ENCODE measurements at places on chromosomes 4 and X.

DNA sequence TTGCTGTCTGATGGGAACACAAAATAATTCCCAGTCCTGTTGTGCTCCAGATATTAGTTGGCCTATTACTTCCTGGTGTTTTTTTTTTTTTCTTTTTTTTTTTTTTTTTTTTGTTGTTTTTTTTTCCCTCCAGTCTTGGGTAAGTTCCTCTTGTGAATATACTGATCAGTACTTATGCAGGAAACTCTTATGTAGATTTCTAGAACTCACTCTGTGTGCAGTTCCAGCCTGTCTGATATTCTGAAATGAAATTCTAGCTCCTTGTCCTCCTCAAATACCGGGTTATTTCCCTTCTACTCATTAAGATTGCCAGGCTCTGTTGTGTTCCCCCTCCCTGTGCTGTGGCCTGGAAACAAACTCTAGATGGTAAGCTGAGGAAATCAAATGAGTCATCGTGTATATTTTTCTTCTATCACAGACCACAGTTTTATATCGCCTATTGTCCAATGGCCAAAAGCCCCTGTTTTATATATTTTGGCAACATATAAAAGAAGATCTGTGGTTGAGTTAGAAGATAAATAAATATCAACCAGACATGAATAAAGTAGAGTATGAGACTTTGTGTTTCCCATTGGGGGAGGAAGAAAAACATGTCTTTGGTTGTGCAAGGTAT lies 124.3 kb upstream of the UGT8 start:
- peak; percentile 9 for DNase-seq

GRCh38 chr4:2044119-2044485 lies 15.0 kb upstream of the NAT8L start:
- no peak for DNase-seq

DNA sequence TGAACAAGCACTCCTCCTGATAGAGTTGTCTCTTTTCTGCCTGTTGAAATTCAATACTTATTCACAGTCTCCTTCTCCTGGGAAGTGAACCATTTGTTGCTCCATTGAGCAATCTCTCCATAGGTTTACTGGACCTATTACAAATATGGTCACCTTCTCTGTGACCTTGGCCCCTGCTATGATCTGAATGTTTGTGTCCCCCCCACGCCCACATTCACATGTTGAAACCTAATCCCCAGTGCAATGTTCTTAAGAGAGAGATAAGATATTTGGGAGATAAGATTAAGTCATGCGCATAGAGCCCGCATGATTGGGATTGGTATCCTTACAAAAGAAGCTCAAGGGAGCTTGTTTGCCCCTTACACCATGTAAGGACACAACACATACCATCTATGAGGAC lies 54.1 kb upstream of the GABRE start:
- DNase-seq, result no peak

- DNase-seq, result peak; percentile 77
Measured at GRCh38 chr4:108337923-108338322, 169.2 kb upstream of the LEF1 start.

- DNase-seq, result no peak
Measured at GRCh38 chrX:108348525-108348924, 89.7 kb downstream of the COL4A6 start.

- DNase-seq, result no peak
Measured at GRCh38 chr4:119104644-119105273, 30.9 kb upstream of the MYOZ2 start.

DNA sequence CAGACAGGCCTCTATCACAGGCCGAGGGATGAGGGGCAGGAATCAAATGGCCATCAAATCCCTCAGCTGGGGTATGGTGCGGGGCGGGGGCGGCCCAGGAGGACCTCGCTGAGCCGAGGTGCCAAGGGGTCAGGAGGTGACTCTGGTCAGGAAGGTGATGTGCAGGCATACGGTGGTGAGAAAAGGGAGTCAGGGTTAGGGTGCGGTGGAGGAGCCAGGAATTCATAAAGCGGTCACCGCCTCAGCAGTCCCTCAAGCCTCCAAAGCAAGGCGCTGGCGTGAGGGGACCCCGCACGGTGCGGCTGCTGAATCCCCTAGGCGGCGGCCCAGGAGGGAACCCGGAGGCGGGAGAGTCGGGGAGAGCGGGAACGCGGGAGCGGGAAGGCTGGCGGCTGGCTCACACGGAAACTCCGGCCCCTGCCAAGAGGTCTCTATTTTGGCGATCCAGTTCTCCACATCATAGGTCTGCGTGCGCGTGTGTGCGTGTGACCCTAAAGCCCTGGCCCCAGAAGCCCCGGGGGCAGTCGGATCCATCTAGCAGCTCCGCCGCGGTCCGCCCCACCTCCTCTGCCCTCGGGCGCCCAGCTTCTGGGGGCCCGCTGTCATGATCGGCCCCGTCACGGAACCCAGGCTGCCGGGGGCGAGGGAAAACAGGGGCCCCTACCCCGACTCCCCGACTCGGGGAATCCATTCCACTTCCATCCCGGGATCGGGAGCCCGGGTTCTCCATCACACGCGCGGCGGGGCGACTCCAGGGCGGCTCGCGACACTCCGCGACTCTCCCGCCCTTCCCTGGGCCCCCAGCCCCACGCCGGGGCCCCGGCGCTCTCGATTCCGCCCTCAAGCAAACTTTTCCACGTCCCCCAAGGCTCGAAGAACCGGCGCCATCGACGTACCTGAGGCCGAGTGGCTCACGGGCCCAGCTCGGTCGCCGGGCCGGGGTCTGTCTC lies 593 bp downstream of the ELF4 start:
- DNase-seq, result no peak

DNA sequence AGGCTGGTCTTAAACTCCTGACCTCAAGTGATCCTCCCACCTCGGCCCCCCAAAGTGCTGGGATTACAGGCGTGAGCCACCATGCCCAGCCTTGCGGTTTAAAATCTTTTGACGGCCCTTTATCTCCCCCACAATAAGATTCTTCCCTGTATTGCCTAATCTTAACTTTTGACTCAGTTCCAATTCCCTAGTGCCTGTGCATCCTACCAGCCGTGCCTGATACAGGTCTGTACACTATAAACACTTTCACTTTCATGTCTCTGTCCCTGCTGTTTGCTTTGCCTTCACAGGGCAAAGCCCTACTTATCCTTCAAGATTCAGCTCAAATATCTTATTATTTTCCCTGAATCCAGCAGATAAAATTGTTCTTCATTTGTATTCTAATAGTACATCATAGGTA lies 74.6 kb downstream of the WDR44 start:
- no peak for DNase-seq

DNA sequence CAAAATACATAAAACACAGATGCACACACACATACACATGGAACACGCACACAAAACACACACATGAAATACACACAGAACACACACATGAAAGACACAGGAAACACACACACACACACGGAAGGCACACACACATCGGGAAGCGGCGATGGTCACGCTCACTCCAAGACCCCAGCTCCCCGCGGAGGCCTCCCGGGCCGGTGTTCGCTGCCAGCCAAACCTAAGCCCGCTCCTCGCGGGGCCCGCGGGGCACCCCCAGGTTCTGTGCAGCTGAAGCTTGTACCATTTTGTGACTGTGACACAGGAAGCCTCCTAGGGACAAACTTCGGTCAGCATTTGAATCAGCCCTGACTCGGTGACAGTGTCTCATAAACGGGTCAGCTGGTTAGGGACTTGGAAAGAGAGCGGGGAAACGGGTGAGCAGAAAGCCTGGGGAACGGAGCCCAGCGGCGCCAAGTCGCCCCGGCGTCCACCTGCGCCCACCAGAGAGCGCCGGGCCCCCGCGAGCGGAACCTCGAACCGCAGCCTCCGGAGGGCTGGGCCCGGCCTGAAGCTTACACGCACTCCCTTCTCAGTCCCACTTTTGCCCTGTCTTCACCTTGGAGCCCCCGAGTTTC lies 32.1 kb downstream of the F11 start:
- DNase-seq, result no peak

DNA sequence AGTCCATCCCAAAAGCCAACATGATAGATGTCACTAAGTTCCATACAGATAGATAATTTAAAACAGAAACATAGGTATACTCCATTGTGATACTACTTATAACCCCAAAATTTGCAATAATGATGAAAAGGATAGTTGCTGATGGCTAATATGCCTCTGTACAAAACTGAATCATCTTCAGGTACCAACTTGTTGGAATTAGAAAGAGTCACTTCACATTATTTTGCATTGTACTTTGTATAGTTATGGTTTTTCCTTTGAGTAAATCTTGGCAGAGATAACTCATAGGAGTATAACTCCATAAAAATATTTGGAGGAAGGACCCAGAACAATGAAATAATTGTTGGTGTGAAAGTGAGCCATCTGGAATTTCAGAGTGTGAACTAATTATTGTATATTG lies 17.6 kb downstream of the GIMD1 start:
- no peak for DNase-seq

DNA sequence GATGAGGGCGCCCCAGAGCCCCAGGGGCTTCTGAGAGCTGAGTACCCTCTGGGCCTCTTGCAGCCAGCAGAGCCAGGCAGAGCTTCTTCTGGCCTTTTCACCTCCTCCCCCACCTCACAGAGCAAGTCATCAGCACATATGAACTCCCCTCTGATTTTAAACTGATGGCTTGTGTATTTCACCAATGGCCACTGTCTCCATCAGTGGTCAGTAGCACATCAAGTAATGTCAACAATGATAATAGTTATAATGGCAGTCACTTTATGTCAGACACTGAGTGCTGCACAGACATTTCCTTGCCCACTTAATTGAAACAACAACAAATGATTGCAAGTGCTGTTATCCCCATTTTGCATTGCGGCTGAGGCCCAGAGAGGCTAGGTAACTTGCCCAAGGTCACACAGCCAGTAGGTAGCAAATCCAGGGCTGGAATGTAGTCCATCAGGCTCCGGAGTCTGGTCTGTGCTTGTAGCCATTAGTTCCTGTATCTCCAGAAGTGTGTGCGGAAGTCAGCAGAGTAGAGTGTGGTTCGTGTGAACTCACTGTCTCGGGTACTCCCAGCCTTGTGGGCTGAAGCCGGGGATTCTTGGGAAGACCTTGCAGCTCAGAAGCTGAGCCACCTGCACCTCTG lies 3.0 kb downstream of the ATP2B3 start:
- DNase-seq, result no peak

DNA sequence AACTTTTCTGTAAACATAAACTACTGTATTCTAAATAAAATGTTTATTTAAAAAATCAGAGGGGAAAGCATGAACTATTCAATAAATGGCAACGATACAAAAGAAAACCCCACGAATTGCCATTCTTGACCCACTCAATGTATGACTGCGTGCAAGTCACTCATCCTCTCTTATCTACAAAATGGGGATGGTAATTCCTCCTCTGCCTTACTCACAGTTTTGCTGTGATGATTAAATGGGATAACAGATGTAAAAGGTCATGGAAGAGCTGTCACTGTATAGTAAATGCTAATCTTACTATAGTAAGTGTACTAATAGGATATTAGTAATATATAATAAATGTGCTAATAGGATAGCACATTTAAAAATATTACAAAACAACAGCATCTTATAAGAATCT lies 173.4 kb downstream of the SCFD2 start:
- DNase-seq, result no peak

GRCh38 chr4:153154007-153154975 lies 50.0 kb upstream of the TRIM2 start:
- DNase-seq, result no peak

DNA sequence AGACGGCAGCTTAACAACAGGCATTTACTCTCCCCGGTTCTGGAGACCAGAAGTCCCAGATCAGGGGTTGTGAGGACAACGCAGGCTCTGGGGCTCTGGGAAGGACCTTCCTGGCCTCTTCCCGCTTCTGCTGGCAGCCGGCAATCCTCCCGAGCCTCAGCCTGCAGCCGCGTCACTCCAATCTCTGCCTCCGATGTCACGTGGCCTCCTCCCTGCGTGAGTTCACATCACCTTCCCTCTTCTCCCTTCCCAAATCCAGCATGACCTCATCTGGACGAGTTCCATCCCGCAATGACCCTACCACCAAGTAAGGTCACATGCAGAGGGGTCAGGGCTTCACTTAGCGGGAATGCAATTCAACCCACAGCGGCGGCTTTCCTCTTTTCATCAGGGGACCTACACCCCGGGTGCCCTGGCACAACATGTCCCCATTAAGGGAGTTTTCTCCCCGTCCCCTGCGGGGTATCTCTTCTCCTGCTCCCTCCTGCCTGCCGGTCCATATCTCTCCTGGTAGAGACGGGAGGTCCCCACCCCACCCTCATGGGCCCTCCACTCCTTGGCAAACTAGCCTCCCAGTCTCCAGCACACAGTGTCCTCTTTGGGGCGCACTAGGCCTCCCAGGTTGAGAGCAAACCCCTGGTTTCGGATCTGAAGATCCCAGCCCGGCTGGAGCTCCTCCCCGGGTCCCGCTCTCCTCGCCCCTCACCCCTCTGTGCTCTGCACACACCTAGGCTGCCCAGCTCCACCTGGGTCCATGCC lies 25.5 kb downstream of the ABLIM2 start:
- no peak for DNase-seq

DNA sequence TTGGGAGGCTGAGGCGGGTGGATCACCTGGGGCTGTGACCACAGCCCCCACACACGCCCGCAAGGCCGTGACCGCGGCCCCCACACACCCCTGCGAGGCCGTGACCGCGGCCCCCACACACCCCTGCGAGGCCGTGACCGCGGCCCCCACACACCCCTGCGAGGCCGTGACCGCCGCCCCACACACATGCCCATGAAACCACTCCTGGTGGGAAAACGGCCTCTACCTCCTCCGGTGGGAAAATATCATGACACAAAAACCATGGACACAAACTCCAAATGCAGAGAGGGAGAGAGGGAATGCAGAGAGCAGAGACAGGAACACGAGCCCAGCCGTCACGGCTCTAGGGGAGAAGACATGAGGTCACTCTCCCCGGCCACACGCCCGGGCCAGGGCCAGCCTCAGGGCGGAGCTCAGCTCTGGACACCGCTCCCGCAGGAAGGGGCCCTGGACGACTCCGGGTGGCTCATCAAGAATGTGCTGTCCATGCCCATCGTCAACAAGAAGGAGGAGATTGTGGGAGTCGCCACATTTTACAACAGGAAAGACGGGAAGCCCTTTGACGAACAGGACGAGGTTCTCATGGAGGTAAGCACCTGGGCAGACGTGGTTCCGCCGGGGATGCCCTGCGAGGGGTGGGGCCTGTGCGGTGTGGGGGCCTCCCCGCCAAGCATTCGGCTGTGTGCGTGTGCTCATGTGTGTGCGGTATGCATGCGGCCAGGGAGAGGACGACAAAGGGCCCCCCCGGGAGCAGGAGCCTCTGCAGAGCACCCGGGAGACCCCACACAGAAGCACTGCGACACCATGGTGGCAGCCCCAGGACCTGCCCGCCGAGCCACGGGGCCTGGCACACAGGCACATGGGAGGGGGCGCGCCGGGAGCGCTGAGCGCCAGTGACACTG lies 17.4 kb downstream of the ATP5ME start:
- no peak for DNase-seq

- no peak for DNase-seq
Measured at GRCh38 chr4:55517526-55518229, 29.0 kb downstream of the CLOCK start.

DNA sequence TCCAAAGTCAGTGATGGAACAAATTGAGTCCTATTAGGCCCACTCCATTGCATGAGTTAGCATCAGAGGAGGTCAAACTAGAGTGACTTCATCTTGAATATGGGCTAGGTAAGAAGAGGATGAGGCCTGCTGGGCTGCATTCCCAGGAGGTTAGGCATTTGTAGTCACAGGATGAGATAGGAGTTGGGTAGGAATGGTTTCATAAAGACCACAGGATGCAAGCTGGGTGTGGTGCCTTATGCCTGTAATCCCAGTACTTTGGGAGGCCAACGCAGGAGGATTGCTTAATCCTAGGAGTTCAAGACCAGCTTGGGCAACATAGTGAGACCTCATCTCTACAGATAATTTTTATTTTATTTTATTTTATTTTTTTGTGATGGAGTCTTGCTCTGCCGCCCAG lies 26.8 kb downstream of the PDGFRA start:
- DNase-seq, result no peak
